ENCODE measurements at places on chromosomes 11 and 22. TPM values are rescaled to one million over a fixed set of nuclear protein-coding genes. Genes with fewer than 3 reads are reported as not detected.

HARBI1 gene
- total RNA-seq, result 3.8 TPM

REXO2 gene
- 30.4 TPM for total RNA-seq

ATG2A gene
- 16.2 TPM for total RNA-seq

ANO5 gene
- total RNA-seq, result not detected

KCNE3 gene
- 0.11 TPM for total RNA-seq

CARD16 gene
- total RNA-seq, result 18.0 TPM

DNA sequence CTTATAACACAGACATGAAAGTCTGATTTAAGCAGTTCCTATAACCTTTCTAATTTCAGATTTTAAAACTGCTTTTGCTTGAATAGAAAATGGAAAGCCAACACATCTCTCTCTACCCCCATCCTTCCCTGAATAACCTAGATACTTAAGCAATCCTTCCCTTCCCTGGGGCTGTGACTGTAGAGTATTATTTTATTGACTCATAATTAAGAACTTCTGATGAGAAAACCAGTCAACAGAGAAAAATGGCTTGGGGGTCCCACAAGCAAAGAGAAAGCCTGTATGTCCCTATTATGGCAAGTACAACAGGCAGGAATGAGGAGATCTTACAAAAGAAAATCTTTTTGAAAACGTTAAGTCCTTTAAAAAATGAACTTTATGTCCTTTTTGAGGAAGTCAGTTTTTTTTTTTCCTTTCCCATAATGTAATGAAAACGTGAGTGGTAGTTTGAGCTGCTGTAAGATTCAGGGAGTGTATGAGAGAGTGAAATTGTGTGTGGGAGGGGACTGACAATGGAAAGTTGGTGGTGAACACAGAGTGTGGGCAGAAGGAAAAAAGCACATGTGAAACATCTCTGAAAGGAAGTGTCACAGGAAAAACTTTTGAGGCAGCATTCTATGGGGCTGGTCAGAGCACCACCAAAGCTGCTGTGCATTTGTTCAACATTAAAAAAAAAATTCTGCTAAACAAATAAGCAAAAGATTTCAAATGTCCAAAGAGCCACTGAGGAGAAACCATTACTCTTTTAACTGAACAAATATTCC lies 154.6 kb downstream of the MAML2 start:
- no peak for DNase-seq

DNA sequence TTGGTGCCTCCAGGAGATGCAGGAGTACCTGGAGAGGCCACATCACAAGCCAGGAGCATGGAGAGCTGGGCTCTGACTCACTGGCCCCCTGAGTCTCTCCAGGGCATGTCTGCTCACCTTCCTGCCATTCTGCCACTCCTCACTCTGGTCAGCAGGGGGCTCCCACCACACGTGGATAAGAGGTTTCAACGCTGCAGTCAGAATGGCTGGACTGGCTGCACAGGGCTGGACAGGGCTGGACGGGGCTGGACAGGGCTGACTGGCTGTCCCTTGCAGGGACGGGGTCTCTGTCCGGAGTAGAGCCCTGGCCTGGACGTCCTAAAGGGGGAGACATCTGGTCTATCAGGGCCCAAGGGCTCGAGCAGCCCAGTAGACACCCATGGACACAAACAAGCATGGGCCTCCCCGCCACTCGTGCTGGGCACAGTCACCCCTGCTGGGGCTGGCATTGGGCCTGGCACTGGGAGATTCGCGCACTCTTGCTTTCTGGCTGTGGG lies 34.6 kb downstream of the CYTH4 start:
- DNase-seq, result peak; percentile 91

Measured in Karpas-422 (cell line).